ENCODE measurements at places on chromosomes 1 and 21. TPM values are rescaled to one million over a fixed set of nuclear protein-coding genes. Genes with fewer than 3 reads are reported as not detected.

- ATAC-seq = no peak
These were observed 70.0 kb downstream of the ALG14 start for GRCh38 chr1:95002540-95003432.

Gene SGIP1
- 12.9 TPM for total RNA-seq

Gene NEGR1
- total RNA-seq = 46.0 TPM

DNA sequence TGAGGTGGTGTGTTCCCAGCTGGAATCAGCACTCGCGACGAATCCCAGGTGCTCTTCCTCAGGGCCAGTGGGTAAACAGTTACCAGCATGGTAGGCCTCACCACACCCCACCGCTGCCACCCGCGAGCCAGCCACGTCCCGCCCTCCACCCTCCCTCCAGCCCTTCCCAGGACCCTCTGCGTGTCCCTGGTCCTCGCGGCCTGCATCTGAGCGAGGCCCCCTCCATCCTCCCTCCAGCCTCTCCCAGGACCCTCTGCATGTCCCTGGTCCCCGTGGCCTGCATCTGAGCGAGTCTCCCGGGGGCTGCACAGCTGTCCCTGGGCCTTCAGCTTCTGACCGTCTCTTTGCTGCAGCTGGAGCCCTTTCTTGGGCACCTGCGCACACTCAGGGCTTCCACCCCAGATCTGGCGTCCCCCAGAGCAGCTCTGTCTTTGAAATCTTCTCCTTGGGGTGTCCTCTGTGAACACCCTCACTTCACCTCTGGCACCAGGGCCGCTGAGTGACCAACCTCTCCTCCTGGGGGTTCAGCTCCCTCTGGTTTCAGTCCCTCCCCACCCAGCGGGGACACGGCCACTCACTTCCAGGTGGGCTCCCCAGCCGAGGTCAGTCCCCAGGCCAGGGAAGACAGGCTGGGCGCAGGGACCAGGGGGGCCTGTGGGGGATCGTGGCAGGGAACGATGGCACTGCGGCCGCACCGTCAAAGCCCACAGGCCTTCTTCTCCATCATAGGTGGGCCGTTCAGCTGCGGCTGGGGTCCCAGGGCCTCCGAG lies 57.8 kb upstream of the COL6A2 start:
- ATAC-seq = no peak

DNA sequence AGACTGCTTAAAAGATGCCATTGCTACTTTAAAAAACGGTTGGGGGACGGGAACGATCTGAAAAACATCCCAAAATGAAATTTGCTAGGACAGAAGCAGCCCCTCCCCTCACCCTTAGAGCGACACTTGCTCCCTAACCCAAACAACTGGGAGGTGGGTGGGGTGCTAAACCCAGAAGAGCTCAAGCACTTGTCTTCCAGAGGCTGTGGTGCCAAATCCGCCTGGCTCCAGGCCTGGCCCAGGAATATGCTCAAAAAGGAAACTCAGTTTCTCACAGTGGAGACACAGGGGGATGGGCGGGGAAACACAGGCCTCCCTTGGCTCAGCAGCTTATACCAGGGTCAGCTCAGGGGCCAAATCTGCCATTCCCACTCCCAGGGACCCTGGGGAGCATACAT lies 644 bp upstream of the PBXIP1 start:
- peak; percentile 28 for ATAC-seq

- no peak for ATAC-seq
These were observed 166.9 kb upstream of the FOXD3 start for GRCh38 chr1:63155437-63155836.

- no peak for ATAC-seq
These were observed 104.2 kb downstream of the DUSP10 start for GRCh38 chr1:221637641-221638041.

GRCh38 chr1:97254731-97255463 lies 533.3 kb downstream of the PTBP2 start:
- peak; percentile 34 for ATAC-seq

Gene C1orf105
- total RNA-seq = not detected

Gene CLDN14
- total RNA-seq = not detected

DNA sequence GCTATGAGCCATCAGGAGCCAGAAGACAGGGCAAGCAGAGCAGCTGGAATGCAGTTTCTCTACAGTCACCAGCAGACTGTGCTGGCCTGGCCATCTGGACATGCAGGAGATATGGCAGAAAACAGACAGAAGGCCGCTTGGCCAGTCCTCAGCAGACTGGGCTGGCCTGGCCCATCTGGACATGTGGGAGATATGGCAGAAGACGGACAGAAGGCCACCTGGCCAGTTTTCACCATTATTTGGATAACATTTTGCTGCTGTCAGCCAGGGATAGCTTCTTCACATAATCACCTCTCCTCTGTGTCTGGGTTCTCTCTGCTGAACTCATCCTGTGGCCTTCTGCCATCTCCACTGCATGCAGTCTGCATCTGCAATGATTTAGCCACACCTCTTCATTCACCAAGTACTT lies 25.0 kb upstream of the CACYBP start:
- no peak for ATAC-seq

Gene RGS18
- total RNA-seq = 3.6 TPM

GRCh38 chr1:9659328-9659727 lies 7.8 kb downstream of the PIK3CD start:
- ATAC-seq = no peak

DNA sequence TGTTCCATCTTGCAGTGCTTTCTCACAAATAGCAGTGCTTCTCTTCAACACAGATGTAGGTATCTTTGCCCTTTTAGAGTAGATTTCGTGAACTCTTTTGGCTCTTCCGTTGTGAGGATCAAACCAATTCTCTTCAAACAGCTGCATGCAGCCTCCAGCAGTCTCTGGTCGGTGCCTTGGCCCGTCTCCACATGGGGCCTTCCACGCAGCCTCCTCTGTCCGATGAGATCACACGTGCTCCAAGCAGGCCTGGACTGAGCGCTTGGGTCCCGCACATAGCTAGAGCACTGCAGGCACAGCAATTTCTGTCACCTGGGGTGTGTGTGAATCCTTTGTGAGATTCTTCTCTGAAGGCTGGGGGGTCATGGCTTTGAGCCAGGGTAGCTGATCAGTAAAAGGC lies 82.8 kb upstream of the KCNE2 start:
- no peak for ATAC-seq

DNA sequence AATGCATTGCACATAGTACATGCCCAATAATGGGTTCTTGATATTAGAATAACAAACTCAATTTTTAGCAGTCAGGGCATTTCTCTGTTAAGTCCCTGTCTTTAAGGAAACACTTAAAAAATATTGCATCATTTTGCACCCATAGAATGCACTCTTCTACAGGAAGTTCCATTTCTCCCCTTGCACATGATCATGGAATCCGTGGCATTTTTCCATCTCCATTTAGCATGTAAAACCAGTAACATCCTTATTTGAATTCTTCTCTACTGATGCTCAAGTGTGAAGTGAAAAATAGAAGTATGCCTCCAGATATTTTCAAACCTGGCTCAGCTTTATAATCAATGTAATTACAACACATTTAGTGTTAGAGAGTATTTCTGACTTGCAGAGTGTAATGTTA lies 192.8 kb downstream of the RWDD3 start:
- no peak for ATAC-seq

DNA sequence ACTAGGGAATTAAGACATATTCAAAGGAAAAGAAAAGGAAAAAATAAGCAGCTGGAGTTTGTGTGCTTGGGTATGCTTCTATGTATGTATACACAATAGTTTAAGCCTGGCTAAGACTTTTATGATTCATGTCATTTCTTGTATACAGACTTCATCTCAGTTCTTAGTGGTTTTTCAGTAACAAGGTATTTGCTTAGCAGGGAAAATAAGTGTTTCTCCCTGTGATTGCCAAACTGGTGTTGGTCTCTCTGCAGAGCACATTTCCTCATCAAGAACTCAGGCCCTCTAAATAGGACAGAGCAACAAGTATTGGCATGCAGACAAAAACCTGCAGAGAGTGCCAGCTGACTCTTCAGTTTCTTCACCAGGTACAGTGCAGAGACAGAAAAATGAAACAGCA lies 484.4 kb upstream of the ZRANB2 start:
- no peak for ATAC-seq

Gene KPRP
- total RNA-seq = 0.12 TPM

GRCh38 chr1:211735208-211736170 lies 60.1 kb upstream of the NEK2 start:
- ATAC-seq = peak; percentile 66

- no peak for ATAC-seq
These were observed 13.4 kb upstream of the FTCD start for GRCh38 chr21:46168659-46169386.

GRCh38 chr1:159993911-159994310 lies 37.9 kb downstream of the PIGM start:
- ATAC-seq = no peak

DNA sequence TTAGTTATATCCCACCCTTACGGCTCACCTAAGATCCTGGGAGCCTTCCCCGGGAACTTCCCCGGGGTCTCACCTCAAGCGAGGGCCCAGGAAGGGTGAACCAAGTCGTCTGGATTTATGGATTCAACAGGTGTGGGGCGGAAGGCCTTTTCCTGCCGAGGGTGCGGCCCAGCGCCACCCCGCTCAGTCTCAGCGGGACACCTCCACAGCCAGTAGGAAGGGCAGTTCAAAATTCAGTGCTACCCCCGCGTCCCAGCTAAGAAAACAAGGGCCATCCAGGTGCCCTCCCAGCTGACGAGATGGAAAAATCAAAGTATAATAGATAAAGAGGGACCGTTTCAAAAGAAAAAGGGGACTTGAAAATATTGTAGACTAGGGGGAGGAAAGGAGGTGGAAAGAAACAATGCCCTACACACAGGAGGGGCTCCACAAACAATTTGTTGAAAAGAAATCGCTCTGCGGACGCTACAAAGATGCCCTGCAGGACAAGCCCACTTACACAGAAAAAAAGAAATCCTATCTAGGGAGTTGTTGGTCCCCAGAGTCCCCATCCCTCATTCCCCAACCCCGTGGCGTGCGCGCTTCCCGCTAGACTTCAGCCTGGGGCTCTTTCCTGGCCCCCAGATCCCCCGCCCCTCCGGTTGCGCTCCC lies 1.3 kb downstream of the SLC2A1 start:
- no peak for ATAC-seq

- no peak for ATAC-seq
These were observed 85.1 kb downstream of the CLDN17 start for GRCh38 chr21:30081506-30081905.

DNA sequence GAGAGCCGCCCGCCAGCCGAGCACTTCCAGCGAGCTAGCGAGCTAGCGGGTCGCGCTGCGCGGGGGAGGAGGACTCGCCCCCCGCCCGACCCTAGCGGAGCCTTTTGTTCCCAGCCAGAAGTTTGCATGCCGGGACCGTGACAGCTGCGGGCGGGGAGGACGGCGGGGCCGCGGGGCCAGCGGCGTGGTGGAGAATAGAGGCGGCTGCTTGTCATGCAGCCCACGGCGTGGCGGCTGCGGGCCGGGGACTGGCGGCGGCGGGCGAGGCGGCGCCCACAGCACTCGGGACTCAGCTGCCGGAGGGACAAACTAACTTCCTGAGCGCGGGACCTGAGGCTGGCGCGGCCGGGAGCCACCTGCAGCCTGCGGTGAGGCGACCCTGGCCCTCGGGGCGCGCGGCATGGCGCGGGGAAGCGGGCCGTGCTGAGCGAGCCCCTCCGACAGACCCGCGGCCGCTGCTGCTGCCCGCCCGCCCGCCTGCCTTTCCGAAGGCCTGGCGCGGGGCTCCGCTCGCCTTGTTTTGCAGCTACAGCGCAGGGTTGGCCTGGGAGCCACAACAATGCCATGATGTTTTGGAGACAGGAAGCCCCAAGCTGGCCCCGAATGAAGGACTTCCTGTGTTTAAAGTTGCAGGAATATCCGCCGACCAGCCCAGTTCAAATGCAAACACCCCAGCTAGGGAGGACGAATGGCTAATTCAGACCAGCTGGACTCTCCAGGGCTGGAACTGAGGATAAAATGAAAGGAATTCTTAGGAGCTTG lies 82.2 kb upstream of the BMP8A start:
- ATAC-seq = peak; percentile 2

GRCh38 chr21:28770867-28771661 lies 221.6 kb downstream of the LTN1 start:
- peak; percentile 39 for ATAC-seq

- ATAC-seq = peak; percentile 31
These were observed 39.0 kb downstream of the LPAR3 start for GRCh38 chr1:84853741-84854721.

Gene LCE3E
- total RNA-seq = not detected

DNA sequence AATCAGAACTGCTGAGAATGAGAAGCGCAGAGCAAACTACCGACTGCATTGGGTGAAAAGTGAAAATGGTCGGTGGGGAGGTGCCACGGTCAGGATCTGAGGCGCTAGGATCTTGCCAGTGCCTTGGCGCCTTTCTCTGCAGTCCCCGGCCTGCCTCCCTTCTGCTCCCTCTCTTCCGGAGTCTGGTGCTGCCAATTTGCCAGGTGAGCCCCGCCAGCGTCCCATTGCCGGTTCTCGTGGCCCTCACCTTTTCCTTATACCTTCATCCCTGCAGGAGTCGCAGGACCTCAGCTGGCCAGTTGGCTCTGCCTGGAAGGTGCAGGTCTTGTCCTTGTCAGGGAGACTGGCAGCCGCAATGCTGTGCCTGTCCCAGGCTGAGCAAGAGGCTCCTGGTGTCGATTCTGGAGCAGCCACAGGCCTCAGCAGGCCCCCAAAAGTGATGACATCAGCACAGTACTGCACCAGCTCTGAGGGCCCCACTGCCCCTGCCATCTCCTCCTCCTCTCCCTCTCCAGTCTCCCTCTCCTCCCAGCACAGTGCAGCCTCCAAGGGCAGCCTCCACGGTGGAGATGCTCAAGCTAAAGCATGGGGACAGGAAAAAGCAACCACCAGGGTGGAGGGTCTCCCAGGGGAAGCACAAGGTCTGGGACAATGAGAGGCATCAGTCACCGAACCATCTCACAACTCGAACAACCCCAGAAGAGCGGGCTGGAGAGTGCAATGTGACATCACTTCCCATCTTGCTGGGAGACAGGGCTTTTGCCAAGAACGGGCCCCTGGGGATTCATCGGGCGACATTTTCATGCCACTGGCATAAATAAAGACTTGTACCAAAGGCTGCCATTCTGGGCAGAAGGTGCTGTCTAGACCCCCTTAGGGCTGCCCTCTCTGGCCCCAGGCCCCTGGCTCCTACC lies 37.1 kb upstream of the H6PD start:
- no peak for ATAC-seq

Gene STUM
- total RNA-seq = 5.9 TPM

DNA sequence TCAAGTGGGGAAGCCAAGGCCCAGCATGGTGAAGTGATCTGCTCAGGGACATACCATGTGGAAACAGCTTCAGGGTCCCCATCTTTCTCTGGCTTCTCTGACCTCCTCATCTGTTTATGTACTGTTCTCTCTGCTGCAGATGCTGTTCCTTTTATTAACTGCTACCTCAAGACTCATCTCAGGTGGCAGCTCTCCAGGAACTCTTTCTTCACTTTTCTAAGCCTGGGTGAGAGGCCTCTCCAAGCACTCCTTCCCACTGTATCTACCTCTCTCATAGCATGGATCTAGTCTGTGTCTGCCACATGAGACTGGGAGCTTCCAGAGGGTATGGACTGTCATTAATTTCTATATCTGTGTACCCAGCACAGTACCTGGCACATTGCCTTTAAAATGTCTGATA lies 73.4 kb upstream of the PPM1J start:
- ATAC-seq = no peak

- ATAC-seq = no peak
These were observed 105.5 kb downstream of the LRIG2 start for GRCh38 chr1:113178522-113178921.

All from gastroesophageal sphincter (tissue), 4 donors.